Hepatic stellate cell (primary cell): ENCODE measurements at places on chromosomes 12 and 14.
A peak's percentile ranks its signal among the peaks of the same experiment; 100 is the strongest.

GRCh38 chr12:131869871-131870418 is 24.5 kb upstream of the ULK1 start:
- peak; percentile 88 for DNase-seq

DNA sequence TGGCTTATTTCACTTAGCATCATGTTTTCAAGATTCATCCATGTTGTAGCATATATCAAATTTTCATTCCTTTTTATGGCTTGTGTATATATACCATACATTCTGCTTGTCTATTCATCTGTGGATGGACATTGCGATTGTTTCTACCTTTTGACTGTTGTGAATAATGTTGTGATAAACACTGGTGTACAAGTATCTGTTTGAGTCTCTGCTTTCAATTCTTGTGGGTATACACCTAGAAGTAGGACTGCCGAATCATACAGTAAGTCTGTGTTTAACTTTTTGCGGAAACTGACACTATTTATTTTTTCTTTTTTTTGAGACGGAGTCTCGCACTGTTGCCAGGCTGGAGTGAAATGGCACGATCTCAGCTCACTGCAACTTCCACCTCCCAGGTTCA is 19.6 kb upstream of the RPS6KA5 start:
- DNase-seq = no peak

GRCh38 chr12:96078231-96079135 is 43.1 kb upstream of the LTA4H start:
- no peak for DNase-seq

DNA sequence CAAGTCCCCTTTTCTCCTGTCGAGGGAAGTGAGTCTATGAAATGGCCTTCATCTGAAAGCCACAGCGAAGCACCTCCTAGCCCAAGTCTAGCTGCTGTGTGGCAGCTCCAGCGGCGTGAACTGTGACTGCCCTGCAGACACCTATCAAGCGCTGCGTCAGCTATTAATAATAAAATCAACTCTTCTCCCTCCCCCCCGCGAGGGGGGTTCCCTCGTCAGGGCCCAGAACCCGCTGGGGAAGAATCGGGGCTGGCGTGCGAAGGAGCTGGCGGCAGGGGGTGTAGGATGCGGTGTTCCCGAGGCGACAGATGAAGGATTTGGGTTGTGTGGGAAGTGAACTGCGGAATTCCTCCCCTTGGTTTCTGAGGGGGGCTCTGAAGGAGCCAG is 662 bp upstream of the ATP2A2 start:
- peak; percentile 71 for DNase-seq

GRCh38 chr12:132115500-132115899 is 28.6 kb downstream of the DDX51 start:
- no peak for DNase-seq

DNA sequence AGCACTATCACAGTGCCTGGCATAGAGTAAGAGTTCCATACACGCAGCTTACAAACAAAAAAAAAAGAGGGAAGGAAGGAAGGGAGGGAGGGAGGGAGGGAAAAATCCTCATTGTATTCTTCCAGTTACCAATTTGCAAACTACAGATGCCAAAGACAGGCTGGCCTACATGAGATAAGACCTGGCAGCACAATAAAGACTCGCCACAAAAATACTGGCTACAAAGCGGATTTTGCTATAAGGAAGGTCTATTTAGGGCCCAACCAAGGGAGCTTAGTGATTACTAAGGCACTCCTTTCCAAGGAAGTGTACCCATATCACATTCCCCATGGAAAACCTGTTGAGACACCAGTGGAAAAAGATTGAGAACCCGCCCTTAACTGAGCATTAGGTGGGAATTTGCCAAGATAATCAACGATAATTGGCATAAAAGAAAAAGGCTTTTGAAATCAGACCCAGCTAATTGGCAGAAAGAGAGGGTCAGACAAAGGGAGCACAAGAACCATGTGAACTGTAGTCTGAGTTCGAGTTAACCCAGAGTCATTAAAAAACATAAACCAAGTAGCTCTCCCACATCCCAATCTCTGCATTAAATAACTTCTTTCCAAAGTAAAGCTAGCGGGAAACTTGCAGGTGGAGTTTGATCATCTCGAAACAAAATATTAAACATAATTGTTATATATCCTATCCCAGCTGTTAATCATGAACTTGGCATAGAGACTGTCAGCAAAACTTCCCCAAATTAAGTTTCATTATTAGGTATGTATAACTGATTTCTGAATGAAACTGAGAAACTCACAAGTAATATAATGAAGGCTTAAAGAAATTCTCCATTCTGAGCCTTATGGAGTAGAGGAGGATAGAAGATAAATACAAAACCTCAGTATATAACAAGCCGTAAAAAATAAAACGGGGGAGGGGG is 50.1 kb downstream of the PHLDA1 start:
- no peak for DNase-seq

DNA sequence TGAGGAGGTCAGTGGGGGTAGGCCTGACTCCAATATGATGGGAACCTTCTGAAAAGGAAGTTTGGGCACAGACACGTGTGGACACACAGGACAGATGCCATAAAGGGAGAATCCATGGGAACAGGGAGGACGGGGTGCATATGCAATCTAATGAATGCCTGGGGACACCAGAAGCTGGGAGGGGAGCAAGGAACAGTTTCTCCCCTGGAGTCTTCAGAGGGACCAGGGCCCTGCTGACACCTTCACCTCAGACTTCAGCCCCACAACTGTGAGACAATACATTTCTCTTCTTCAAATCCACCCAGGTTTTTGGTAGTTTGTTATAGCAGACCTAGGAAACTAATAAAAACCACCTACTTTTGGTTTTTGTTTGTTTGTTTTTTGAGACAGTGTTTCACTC is 35.2 kb upstream of the CLIP1 start:
- no peak for DNase-seq

DNA sequence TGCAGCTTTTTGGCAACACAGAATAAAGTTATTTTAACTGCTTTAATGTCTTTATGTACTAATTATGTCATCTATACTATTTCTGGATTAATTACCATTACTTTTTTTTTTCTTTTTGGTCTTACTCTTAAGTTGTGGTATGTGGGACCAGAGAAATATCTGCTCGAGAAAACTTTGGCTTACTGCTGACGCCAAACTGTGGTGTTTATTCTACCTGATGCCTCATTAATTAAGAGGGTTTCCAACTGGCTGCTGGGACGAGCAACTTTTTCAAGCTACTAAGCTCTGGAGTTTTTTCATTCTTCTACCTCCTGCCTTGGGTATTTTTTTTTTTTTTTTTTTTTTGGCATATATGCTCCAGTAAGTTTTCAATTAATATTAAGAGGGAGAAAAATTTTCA is 1257.5 kb downstream of the FSCB start:
- no peak for DNase-seq

DNA sequence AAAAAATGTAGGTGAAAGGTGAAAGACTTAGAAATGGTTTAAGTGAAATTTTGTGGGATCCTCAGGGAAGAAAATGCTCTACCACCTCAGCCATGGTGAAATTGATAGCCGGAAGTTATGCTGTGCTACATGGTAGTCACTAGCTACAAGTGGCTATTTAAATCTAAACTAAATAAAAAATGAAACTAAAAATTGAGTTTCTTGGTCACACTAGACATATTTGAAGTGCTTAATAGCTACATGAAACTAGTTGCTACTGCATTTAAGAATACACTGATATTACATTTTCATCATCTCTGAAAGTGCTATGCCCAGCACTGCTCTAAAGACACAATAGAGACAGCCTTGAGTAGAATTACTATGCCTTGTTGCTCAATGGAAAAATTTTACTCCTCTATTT is 10.3 kb upstream of the SLCO1B3 start:
- DNase-seq = no peak

- DNase-seq = no peak
Measured at GRCh38 chr12:88538250-88538649, 42.0 kb downstream of the KITLG start.

DNA sequence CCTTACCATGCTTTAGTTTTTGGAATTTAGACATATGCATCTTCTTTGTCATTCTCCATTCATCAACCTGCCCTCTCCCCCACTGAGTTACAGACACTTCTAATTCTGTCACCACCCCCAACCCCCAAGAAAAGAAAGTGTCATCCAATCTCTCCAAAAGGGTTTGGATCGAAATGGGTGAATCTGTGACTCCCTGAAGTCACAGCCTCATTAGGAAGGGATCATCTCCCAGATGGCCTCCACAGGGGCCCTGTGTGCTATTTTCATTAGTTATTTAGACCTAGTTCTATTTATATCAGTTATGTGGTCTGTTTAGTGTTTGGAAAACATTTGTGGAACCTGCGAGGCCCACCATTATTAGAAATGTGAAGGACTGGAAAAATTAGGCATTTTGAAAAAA is 191.0 kb upstream of the ATP2B1 start:
- no peak for DNase-seq

DNA sequence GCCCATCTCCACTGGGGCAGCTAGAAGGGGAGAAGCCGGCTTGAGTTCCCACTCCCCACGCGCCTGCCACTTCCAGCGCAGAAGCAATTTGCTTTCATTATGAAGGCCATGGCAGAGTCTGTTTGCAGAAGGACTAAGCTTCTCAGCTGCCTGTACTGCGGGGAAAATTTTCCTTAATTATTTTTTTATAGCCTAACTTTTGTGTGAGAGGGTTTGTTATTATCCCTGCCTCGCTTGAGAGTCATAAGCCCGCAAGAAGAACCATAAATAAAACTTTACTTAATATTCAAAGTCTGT is 56.0 kb upstream of the DLK1 start:
- DNase-seq = no peak

DNA sequence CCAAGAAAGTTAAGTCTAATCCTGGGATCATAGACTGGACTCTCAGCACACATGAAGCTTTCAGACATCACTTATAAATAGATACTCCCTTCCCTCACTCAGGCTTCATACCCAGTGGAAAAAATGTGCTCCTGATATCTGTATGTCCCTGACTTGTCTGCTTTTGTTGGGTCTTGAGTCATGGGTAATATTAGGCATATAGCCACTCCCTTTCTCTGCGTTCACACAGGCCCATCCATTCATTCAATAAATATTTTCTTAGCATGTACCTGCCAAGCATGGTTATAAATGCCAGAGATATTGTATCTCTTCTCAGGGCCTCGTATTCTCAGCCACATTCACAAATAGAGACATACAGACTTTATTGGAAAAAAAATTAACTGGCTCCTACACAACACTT is 43.5 kb downstream of the COX16 start:
- no peak for DNase-seq

- DNase-seq = no peak
Measured at GRCh38 chr12:89539426-89540223, 13.8 kb upstream of the POC1B start.

DNA sequence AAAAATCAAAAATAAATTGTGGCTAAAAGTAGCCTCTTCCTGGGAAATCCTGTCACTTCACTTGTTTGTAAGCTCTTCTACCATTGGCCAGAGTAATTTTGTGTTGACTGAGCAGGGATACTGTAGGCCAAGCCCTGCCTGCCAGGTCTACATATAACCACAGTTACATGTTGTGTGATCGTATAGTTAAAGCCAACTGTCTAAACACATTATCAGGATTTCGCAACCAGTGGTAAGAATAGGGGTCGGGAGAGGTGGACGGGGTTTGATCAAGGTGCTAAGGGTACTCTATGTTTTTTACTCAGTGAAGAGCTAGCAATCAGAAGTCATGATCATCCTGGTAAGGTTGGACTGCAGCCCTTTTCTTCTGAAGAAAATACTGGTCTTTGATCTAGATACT is 13.4 kb downstream of the ANKRD13A start:
- no peak for DNase-seq

GRCh38 chr12:13959131-13959723 is 22.2 kb downstream of the GRIN2B start:
- DNase-seq = no peak

DNA sequence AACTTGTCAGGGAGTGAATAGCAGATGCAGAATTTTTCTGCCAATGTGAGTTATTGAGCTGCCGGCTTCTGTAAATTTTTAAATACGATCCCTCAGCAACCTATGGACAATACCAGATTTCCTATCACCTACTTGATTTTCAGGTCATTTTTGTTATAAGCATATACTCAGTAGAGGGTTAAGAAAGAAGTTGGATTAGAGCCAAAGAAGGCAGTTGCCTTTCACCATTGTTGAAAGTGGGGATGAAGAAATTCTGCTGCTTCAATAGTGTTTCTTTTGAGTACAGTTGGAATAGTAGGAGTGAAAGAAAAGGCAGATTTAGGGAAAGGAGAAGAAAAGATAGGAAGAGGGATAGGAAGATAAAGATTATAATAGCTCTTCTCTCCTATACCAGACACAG is 197.1 kb downstream of the ATP23 start:
- DNase-seq = no peak

- DNase-seq = no peak
Measured at GRCh38 chr12:9112076-9112853, 3.5 kb downstream of the A2M start.

DNA sequence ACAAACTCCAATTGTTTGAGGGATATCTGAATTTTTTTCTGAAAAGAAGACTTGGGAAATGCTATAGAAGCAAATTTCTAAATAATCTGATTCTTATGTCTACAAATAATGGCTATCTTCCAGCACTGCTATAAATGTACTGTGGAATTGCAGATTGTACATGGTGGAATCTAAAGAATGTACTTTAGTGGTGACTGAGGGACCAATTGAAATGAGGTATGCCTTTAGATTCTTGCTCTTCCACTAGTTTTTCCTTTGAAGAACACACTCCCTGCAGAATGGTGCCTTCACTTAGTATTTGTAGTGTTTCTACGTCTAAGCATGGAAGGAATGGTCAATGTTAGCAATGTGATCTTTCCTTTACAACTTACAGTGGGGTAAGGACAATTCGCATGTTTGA is 11.7 kb upstream of the PRB4 start:
- no peak for DNase-seq

- DNase-seq = no peak
Measured at GRCh38 chr12:63949902-63950301, 105.4 kb downstream of the SRGAP1 start.

- DNase-seq = no peak
Measured at GRCh38 chr12:5588176-5588575, 156.3 kb downstream of the NTF3 start.

DNA sequence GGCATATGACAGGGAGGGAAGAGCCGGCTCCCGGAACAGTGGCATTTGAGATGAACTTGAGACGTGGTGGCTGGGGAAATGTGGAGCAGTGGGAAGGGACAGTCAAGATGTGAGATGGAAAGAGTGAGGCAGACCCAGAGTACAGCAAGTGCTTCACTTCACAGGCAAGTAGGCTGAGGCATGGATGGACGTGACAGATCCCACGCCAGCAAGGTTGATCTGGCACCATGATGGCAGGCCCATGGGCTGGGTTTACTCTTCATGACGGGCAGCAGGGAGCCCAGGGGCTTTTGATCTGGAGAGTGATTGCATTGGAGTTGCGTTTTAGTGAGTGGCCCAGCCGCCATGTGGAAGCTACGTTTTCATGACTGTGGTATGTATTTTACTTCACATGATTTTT is 17.9 kb upstream of the EML1 start:
- no peak for DNase-seq

- DNase-seq = no peak
Measured at GRCh38 chr12:113797535-113797868, 168.6 kb downstream of the RBM19 start.

DNA sequence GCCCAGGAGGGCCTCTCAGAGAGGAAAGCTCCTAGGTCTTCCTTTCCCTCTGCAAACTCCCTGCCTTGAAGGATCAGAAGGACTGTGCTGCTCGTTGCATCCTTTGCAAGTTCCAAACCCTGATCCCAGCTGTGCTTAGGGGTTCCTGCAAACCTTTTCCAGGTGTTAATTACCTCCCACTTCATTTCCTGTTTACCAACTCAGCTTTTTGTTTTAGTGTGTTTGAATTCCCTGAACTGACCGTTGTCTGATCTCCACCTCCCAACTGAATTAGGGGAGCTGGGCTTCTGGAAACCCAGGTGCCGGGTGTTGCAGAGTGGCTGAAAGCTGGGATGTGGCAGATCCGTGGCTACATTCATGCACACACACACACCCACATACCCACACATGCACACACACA is 20.6 kb upstream of the BDKRB1 start:
- DNase-seq = no peak
